NCI-H2171 (cell line): ENCODE measurements at places on chromosomes 1 and 21.
A peak's percentile ranks its signal among the peaks of the same experiment; 100 is the strongest.

DNA sequence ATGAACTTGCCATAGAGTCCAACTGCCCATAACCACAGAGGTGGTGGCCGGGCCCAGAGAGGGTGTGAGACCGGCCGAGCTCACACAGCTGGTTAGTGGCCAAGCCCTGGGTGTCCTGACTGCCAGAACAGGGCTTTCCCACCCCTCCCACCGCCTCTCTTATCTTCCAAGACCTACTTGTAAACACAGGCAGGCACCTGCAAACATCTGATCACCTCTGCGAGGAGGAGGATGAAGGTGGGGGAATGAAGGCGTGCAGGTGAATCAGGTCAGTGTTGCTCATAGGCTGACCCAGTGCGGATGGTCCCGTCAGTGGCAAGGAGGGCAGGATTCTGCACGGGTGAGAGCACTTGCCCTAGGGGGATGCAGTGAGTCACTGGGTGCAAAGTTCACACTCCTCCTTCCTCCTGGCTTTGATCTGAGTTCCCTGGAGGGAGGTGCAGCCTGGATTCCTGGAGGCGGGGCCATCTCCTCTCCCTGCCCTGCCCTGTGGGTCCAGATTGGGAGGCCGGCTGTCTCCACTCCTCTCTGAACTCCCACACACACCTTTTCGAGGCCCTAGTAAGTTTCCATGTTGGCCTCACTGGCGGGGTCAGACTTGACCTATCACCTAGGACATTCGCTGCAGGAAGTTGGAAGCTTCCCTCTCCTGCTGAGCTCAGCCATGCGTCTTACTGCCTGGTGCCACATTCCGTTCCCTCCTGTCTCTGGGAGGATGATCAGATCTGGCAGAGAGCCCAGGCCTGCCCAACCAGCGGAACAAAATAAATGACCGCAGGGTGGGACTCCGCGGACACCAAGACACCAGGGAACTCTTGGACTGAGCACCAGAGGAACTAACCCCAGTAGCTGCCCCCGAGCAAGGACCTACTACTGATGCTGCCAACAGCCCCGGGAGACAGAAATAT is 7.3 kb downstream of the UQCRHL start:
- no peak for DNase-seq

- no peak for DNase-seq
Measured at GRCh38 chr1:229142471-229142870, 128.4 kb upstream of the RAB4A start.

GRCh38 chr1:217911908-217912307 is 280.8 kb downstream of the SPATA17 start:
- no peak for DNase-seq

DNA sequence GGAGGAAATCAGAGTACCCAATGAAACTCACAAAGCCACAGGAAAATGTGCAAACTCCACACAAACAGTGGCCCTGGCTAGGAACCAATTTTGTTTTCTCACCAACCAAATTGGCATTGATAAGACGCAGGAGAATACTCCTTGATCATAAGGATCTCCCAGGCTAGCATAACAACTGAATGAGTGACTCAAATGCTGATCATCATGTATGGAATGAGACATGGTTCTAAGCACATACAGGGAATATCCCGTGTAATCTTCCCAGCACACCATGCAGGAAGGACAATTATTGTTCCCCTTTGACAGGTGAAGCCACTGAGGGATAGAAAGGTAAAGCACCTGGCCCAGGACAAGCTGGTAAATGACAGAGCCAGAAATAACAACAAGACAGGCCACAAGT is 180.0 kb upstream of the DUSP10 start:
- no peak for DNase-seq

DNA sequence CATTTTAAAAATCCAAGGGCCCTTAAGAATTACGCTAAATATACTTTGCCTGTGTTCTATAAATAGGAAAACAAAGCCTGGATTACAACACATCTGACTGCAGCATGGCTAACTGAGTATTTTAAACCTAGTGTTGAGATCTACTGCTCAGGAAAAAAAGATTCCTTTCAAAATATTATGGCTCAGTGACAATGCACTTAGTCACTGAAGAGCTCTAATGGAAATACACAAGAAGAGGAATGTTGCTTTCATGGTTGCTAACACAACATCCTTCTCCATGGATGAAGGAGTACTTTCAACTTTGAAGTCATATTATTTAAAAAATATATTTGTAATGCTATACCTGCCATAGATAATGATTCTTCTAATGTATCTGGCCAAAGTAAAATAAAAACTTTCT is 248.3 kb upstream of the NEGR1 start:
- no peak for DNase-seq

GRCh38 chr1:92218559-92218958 is 844 bp downstream of the C1orf146 start:
- DNase-seq = no peak

- no peak for DNase-seq
Measured at GRCh38 chr1:183079712-183080388, 56.6 kb downstream of the LAMC1 start.

- no peak for DNase-seq
Measured at GRCh38 chr21:32359719-32360260, 33.0 kb downstream of the URB1 start.

- DNase-seq = no peak
Measured at GRCh38 chr1:6244401-6245049, 546 bp downstream of the HES3 start.

DNA sequence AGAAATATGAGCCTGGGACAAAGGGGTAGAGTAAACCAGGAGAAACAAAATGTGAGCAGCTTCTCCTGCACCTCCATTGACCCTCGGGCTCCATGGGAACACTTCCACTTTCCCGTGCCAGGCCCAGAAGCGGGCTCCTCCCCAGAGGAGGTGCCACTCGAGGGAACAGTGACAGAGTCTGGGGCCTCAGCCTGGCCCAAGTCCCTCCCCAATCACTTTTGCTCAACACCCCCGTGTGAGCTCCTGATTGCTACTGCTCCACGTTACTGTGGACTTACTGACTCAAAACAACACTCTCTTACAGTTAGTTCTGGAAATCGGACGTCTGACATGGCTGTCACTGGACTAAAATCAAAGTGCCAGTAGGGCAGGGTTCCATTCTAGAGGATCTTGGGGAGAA is 17.7 kb upstream of the KLHDC7A start:
- no peak for DNase-seq

GRCh38 chr1:206125346-206125745 is 8.2 kb upstream of the AVPR1B start:
- DNase-seq = no peak

DNA sequence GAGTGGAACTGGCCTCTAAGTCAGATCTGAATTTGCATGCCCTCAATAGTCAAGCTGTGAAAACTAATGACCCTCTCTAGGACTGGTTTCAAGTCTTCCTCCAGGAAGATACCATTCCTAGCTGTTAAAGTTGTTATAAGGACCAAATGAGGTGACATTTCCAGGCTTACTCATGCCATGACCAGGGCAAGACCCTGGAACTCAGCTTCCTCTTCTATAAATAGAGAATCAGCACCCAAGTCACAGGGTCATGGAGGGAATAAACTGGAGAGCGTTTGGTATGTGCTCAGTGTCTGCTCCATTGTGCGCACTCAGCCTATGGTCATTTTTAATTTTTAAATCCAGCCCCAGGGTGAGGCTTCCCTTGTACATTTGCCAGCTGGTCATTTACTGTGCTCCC is 2.5 kb downstream of the S100A9 start:
- no peak for DNase-seq

- no peak for DNase-seq
Measured at GRCh38 chr21:31334648-31335121, 9.4 kb downstream of the TIAM1 start.

- DNase-seq = no peak
Measured at GRCh38 chr1:84721152-84721551, 30.9 kb upstream of the SSX2IP start.

DNA sequence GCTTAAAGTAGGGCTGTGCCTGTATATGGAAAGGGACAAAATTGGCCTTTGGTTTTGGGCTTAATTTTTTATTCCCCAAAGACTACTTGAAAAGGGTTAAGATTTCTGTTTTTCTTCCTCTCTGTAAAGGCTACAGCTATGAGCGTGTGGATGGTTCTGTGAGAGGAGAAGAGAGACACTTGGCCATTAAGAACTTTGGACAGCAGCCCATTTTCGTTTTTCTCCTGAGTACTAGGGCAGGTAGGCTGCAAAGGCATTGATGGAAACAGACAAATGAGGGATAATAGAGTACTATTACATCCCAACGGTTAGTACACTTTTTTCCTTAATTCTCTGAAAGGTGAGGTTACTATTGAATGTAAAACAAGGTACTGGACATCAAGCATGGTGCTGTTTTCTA is 29.6 kb downstream of the CHD1L start:
- DNase-seq = no peak

DNA sequence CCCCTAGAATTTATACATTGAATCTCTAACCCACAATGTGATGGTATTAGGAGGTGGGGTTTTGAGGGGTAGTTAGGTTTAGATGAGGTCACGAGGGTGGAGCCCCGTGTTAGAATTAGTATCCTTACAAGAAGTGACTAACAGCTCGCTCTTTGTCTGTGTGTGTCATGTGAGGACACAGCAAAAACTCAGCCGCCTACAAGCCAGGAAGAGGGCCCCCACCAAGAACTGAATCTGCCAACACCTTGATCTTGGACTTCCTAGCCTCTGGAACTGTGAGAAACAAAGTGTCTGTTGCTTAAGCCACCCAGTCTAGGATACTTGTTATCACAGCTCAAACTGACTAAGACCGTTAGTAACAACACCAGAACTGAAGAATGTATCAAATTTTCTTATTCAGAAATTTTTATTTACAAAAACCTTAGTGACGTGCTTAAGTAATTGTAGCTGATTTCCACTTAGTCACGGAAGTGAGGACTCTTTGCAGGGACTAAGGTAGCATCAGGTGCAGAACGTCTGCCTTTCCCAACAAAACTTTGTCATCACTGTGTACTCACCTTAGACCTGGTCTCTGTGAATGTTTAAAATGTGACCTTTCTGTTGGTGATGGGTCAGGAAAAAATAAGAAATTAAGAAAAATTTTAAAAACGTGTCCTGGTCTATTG is 24.5 kb upstream of the LRRC8C start:
- no peak for DNase-seq

DNA sequence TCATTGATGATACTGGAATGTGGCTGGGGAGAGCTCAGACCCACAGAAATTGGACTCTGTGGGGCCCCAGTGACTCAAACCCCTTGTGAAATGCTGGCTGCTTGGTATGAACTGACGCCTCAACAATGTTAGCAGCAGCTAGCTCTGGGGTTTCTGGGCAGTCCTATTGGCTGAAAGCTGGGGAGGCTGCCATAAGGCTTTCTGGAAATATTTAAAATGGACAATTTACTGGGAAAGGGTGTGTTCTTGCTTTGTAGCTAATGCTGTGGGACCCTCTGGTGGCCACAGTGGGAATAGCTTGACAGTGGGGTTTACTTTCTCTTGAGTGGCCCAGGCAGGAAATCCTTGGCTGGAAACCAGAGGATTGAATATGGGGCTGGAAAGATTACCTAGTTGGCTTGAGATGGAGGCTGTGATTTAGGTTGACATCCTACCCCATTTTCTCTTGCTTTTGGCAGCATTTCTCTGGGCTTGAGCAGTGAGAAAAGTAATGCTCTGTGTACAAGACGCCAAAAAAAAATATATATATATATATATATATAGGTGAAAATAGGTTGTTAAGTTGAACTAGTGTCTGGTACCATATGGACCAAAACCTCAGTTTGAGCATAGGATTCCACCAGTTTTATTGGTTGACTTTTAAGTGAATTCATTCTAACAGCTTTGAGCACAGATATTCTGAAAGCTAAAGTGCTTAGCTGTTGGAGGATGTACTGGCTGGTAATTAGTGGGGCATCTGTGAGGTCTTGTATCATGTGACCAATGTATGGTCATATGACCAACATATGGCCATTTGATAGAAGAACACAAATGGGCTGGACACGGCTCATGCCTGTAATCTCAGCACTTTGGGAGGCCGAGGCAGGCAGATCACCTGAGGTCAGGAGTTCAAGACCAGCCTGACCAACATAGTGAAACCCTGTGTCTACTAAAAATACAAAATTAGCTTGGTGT is 8.2 kb upstream of the S100A10 start:
- DNase-seq = peak; percentile 56

- no peak for DNase-seq
Measured at GRCh38 chr1:110205156-110205555, 5.0 kb upstream of the KCNC4 start.

DNA sequence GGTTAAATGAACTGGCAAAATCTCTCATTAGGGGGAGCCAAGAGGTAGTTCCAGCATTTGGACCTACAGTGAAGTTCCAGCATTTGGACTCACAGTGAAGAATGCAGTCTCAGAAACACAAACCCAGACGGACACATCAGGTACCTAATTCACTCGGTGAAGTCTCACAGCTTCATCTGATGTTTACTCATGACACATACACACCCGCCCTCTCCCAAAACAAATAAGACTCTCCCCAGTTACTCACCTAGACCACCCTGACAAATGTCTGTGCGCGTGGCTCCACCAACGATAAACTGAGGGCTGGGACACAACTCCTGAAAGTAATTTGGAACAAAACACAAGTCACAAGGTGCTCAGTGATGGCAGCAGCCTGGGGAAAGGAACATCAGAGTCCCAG is 11.4 kb downstream of the CAPN8 start:
- DNase-seq = no peak

DNA sequence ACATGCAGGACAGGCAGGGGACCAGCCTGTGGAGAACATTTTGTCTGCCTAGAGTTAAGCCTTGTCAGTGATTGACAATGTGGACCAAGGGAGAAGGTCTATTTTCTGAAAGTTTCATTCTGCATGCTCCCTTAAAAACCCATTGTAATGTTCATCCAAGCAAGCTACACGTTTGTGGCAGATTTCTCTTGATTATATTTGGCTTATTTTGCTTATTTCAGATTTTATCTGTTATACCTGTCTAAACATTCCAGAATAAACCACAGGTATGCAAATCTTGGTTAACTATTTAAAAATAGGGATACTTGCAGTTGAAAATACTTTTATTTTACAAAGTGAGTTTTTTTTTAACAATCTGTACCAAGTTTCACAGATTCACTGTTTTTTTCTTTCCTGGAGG is 78.2 kb upstream of the F3 start:
- no peak for DNase-seq

GRCh38 chr1:113055570-113055969 is 17.4 kb upstream of the LRIG2 start:
- DNase-seq = no peak

GRCh38 chr1:26544126-26544525 is 14.6 kb downstream of the RPS6KA1 start:
- DNase-seq = peak; percentile 37

- DNase-seq = no peak
Measured at GRCh38 chr1:227950735-227951346, 3.1 kb upstream of the WNT9A start.

DNA sequence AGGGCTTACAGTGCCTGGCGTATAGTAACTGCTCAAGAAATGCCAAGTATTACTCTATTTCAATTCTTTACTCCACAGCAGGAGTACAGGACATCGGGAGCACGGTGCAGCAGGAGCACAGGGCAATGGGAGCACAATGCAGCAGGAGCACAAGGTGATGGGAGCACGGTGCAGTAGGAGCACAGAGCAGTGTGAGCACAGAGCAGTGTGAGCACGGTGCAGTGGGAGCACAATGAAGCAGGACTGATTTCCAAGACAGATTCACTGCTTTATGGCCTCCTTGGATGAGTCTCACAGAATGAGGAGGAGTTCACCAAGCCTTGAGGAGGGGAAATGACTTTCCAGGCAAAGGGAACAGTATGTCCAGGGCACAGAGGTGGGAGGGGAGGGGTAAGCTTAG is 5.0 kb upstream of the PAQR7 start:
- DNase-seq = no peak

- DNase-seq = peak; percentile 75
Measured at GRCh38 chr1:182229921-182230491, 161.6 kb downstream of the GLUL start.
